HS-5 (cell line): ENCODE measurements at places on chromosomes 2 and 18.

GRCh38 chr2:12059616-12060441, 313.4 kb downstream of the LPIN1 start:
- no peak for DNase-seq

- DNase-seq: no peak
Measured at GRCh38 chr2:119231975-119232665, 8.5 kb downstream of the STEAP3 start.

- DNase-seq: no peak
Measured at GRCh38 chr2:79327460-79327859, 167.9 kb upstream of the REG3A start.

DNA sequence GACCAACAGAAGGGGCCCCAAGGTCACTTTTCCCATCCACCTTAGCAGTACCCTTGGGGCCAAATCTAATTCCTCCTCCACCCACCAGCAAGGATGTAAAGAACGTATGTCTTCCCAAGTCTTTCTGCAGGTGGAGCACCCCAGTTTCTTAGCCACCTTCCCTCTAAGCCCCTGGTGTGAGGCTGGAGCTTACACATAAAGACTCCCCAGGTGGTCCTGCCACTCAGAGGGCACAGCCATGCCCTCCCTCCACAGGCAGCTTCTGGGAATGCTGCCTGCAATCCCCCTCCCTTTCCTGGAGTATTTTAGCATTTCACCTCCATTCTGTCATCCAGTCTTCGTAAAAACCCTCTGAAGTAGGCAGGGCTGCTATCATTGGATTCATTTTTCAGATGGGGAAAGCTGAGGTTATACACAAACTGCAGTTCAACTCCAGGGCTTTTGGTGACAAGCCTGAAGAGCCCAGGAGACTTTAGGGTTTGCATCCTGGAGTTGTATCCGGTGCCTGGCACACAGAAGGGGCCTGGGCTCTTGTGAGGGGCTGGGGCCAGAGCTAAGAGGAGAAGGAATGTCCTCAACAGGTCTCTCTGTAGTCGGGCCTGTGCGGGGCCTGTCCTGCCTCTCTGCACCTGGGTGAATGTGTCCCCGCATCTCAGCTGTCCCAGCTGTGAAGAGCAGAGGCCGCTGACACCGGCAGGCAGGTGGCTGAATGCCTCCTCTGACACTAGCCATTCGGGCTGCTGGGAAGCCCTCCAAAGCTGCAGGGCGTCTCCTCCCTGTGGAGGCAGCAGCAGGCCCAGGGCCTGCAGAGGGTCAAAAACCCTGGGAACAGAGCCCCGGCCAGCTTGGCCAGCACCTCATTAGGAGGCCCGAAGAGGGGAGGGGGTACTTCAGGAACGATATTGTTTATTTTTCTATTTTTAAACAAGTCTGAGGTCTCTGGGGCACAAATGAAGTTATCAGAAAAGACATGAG, 27.6 kb downstream of the CIB4 start:
- DNase-seq: no peak

DNA sequence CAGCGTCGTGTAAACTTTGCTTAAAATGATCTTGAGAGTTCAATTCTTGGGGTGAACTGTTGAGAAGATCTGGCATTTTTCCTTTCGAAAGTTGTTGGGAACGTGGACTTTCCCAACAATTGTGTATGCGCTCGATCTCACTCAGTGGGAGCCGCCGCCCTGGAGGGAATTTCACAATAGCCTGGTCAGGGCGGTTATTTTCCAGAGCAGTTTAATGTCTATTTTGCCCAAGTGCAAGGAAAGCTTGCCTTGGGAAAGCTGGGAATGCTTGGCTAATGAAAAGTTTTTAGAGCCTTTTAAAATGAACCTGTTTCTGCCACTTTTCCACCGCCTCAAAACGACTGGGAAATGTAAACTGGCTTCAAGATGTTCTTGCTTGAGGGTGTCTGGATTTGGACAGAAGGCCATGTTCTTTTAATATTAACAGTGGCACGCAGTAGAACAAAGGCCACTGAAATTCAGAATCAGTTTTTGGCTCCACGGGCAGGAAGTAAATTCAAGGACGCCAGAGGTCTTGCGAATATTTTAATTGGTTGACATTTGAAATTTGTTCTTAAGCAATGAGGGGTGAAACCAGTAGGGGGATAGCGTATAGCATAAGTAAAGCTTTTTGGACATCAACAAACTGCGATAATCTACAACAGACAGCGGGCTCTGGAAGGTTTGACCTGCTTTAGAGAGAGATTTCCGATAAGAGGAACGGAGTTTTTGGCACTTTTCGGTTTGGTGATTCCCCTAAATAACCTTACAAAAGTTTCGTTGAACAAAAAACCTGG, 1.2 kb downstream of the CFLAR start:
- DNase-seq: peak; percentile 85

- no peak for DNase-seq
Measured at GRCh38 chr2:24453379-24454073, 37.5 kb upstream of the NCOA1 start.

GRCh38 chr2:204452464-204453023, 92.7 kb upstream of the PARD3B start:
- DNase-seq: peak; percentile 98

GRCh38 chr2:235603659-235604058, 109.8 kb downstream of the AGAP1 start:
- DNase-seq: no peak

GRCh38 chr2:88852753-88853402, 161.4 kb downstream of the RPIA start:
- no peak for DNase-seq

GRCh38 chr18:49690312-49690711, 123.0 kb downstream of the ACAA2 start:
- DNase-seq: peak; percentile 70
